Central memory CD8-positive, alpha-beta T cell (primary cell): ENCODE measurements at places on chromosomes 3 and 15.
A peak's percentile ranks its signal among the peaks of the same experiment; 100 is the strongest.

GRCh38 chr3:144032531-144033239 is 61.1 kb downstream of the DIPK2A start:
- no peak for DNase-seq

GRCh38 chr3:170222647-170223541 is 670 bp downstream of the PRKCI start:
- peak; percentile 14 for DNase-seq

DNA sequence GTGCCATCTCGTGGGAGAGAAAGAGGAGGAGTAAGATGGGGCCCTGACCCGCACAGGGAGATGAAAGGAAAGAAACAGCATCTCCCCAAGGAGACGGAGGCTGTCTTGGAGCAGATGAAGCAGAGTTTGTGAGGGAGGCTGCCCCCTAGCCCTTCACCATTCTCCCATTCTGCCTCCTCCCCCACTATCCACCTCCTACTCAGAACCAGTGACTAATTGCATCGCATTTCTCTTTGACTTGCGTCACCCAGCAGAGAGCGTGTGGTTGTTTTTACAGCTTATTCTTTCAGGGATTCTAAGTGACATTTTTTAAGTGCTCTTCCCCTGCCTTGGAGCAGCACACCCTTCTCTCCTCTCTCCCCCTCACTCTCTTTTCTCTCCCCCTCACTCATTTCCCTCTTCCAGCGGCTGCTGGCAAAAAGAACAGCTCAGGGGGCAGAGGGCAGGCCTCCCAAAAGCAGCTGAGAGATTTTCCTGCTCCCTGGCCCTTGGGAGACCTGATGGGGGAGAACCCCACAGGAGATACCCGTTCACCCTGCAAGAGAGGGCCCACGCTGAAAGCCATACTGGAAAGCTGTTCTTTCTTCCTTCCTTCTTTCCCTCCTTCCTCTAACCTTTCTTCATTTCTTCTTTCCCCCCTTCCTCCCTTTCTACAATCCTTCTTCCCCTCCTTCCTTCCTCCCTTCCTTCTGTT is 91.8 kb downstream of the MRPL46 start:
- no peak for DNase-seq

GRCh38 chr15:67024314-67024997 is 40.9 kb upstream of the SMAD3 start:
- DNase-seq, result no peak

DNA sequence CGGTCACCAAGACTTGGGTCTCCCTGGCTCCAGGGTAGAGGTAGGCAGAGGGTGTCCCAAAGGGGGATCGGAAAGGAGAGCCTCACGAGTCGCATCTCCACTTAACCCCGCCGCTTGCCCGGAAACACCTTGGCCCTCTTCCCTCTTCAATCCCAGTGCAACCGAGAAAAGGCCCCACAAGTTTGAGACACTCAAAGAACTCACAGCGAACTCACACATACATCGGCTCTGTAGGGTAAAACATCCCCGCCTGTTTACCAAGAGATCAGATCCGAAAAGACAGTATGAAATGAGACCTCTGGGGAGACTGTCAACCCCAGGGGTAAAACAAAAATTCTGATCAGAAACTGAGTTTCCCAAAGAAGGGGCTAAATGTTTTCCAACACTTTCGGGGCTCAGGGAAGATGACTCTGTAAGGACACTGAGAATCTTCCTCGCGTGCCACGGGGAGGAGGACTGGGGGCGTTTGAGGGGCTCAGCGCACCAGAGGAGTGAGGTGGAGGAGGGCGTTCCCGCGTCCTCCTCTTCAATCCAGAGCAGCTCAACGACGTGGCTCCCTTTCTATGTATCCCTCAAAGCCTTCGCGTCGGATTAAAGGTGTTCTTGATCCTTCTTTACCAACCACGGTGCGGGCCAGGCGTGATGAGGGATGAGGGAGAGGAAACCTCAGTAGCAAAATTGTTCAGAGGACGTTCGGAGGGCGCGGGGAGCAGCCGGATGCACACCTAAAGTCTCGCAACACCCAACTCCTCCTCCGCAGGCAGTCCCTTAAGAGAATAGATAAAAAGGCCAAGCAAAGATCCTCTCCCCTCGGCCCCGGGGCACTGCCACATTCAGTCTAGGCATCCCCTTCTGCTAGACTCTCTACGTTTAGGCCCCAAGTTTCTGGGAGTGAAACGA is 3.7 kb downstream of the WNT5A start:
- no peak for DNase-seq

- no peak for DNase-seq
Observed at GRCh38 chr15:29319823-29320222, 50.2 kb upstream of the NSMCE3 start.

DNA sequence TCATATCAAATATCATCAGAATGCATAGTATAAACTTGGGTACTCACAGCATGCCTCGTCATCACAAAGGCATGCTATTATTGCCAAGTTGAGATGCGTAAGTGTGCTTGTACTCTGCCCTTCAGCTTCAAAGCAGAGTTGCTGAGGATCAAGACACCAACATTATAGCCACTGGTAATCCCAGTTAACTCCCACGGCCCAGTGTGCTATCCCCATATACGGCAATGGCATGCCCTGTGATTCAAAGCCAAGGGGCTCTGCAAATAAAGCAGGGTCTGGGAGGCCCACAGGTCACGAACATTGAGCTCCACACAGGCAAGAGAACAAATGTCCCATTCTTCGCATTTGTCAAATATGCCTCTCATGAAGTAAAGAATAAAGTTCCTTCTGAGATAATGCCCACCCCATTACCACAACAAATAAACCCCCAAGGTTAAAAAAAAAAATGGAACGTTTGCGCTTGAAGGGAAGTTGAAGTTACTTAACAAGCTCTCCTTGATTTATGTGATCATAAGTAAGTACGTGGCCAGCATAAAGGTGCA is 298.1 kb upstream of the NECTIN3 start:
- DNase-seq, result no peak

GRCh38 chr3:4358273-4358672 is 55.1 kb downstream of the SETMAR start:
- DNase-seq, result no peak

DNA sequence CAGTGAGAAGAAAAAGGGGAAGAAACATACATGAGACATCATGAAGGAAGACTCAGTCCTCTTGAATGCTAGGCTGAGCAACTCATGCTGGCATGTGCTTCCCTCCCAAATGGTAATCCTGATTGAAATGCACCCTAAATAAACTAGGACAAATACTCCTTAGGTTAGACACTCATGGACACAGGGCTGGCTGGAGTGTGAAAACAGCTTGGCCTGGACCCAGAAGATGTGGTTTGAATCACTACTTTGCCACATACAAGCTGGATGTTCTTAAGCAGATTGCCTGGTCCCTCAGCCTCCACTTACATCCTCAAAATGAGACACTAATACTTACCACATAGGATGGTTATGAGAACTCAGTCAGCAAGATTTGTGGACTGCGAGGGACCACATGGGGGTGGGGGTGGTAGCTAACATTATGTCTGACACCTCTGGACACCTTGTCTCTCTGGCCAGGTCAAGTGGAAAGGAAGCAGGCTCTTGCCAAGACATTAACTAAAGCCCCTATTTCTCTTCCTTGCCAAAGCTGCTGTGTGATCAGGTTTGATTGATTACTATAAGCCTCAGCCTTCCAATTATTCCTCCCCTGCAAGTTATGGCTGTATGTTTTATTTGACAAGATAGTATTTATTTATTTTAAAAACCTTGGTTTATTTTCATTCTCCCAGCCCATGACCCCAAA is 138.9 kb upstream of the SLC7A14 start:
- DNase-seq, result no peak

DNA sequence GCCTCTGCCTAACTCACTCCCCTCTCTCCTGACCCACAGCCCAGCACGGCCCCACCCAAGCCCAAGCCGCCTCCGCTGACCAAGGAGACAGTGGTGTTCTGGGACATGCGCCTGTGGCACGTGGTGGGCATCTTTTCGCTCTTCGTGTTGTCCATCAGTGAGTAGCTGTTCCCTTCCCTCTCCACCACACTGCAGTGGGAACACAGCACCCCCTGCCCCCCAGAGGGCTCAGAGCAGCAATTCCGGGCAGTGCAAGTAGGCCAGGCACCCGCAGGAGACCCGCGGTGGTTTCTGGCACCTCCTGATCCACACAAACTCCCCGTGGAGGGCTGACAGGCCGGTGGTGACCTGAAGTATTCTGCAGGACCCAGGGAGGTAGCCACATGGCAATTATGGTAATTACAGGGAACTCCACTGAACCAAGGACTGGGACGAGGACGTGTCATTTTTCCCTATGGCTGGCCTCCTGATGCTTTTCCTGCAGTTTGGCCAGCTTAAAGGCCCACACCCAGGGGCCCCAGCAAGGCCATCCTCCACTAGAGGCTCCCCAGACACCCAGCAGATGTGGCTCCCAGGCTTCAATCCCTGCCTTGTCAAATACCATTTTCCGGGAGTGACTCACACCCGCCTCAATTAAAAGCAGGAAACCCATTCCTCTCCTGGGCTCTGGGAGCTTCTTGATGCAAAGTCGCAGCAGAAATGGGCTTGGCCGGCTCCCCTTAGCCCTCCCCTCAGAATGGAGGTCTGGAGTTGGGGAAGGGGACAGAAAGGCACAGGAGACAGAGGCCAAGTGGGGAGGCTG is 4.8 kb downstream of the TMIE start:
- DNase-seq, result no peak

- DNase-seq, result no peak
Observed at GRCh38 chr3:188197388-188197847, 43.5 kb downstream of the LPP start.

DNA sequence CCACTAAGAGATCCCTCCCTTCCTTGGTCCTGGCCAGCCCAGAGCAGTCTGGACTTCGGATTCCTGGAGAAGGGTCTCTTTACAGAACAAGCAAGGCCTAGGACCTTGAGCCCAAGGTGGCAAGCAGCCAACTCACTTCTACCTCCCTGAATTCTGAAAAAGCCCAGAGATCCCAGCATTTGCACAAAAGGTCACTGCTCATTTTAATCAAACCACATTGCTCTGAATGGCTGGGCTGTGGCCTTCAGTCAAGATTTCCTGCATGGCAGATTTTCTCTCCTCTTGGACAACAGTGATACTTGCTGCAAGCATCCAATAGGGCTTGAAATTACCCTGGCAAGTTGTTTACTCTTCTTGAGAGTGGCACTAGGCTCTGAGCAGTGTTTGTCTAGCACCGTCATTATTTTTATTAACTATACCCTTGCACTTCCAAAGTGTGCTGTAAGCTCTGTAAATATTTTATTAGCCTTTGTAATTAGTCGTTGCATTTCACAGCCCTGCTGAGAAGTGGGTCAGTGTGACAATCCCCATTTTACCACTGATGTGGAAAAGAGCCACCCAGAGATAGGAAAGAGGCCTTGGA is 274.7 kb upstream of the CTNNB1 start:
- DNase-seq, result no peak

DNA sequence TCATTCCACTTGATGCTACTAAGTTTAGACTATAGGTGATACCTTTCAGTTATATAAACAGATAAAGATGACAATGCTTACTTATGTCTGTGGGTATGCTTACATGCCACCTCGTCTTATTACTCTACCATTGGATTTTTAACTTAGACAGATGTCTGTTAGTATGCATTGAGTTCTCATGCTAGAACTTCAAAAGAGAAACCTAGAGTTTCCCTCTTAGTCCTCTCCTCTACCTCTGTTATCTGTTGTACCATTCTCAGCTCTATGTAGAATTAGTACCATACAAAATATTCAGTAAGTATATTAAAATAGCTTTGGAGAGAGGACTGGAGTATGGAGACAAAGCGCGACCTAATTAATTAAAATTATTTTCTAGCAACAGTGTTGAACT is 111.3 kb downstream of the BBX start:
- DNase-seq, result no peak

DNA sequence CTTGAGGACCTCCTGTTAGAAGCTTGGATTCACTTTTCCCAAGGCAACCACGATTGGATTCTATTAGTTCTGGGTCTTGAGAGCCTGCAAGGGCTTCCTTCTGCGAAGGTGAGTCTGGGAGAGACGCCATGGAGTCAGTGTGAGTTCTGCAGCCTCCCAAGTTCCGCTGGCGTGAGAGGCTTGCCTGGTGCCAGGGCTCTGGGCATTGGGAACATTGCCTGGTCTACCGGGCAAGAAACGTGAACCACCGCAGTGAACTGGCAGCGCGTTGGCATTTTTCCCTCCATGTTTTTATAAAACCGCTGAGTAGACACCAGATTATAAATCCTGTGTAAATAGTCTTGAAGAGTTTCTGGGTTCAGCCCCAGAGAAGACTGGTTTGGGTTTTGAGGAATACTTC is 160.9 kb downstream of the IGF1R start:
- no peak for DNase-seq

DNA sequence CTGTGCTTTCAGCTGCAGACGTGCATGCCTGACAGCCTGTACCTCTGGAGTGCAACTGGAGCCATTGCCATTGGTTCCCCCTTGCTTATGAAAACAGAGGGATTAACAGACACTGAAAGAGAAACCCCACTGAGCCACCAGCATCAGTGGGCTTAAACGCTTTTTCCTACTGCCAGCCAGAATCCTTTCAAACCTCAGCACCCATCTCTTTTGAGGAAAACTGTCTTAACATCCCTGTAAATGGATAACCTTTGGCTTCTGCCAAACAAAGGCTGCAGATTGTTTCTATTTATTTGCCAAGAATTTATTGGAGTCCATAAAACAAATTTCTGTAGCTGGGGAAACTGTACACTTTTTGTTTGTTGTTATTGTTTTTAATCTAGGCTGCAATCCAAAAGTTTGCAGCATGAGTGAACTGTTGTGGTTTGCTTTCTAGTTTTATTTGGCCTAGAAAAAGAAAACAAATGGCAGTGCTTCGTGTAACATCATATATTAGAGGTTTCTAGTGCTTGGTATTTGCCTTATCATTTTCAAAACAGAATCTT is 369.2 kb upstream of the IL12A start:
- no peak for DNase-seq

- DNase-seq, result no peak
Observed at GRCh38 chr15:89556413-89557262, 18.6 kb upstream of the TICRR start.

- DNase-seq, result no peak
Observed at GRCh38 chr3:71510510-71510909, 73.0 kb downstream of the FOXP1 start.

DNA sequence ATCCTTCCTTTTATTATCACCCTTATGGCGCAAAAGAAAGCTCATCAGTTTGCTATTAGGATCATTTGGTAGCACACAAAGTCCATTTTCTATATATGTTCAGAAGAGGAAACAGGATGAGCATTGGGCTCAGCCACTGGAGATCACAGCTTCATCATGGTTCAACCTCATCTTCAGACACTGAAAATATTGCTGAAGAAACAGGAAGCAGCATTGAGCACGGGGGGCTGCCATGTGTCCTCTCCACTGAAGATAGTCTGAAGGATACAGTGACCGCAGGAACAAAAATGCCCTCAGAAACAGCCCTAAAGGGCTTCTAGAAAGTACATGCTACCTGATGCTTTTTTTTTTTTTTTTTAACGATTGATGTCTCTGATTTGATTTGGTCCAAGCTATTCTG is 835.3 kb upstream of the CFAP20DC start:
- no peak for DNase-seq

DNA sequence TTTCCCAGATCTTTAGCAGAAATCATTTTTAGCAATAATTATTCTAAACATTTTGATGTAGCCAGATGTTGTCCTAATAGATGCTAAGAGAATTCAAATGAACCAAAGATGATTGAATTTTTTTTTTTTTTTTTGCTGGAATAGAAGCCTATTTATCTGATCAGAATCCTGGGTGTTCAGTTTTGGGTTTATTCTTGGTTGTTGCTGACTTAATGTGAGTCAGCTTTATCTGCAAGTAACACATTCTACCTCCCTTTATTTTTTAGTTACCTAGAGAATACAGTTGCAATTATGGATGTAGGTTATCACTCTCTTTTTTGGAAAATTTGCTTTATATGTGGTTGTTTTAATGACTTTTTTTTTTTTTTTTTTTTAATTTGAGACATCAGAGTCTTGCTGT is 6.4 kb downstream of the CEP97 start:
- no peak for DNase-seq
